ENCODE measurements at places on chromosomes 4 and X.

GRCh38 chrX:69126642-69127041 is 38.6 kb downstream of the PJA1 start:
- DNase-seq, result no peak

- DNase-seq, result no peak
These were observed 638.9 kb downstream of the SPRY1 start for GRCh38 chr4:124035364-124036041.

DNA sequence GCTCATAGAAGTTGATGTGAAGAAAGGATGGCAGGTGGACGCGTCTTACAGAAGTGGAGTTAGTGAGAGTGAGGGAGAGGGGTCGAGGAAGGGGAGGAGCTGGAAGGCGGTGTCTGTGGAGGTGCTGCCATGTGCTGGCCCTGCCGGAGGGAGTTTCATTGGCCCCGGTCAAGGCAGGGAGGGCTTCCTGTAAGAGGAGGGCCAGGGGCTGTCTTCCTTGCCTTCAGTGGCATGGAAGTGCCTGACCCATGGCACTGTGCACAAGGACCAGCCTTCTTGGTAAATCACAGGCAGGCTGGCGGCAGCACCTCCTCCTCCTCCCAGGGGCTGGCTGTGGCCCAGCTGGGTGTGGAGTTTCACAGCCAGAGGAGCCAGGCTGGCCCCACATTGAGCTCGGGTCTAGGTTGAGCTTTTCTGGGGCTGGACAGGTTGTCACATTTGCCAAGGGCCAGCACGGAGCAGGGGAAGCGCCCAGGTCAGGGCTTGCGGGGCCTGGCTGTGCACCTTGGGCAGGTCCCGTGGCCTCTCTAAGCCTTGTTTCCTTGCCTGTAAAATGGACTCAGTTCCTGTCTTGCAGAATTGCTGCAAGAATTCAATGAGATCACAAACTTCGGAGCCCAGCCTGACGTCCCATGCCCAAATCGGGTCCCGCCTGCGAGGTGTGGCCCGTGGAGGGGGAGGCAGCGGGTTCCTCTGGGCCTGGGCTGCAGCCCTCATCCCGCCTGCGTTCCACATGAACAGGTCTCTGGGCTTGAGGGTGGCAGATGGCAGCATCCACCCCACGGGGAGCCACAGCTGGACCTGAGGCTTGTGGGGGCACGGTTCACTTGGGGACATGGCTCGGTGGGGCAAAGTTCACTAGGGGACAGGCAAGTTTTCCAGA is 7.0 kb downstream of the HTRA3 start:
- no peak for DNase-seq

DNA sequence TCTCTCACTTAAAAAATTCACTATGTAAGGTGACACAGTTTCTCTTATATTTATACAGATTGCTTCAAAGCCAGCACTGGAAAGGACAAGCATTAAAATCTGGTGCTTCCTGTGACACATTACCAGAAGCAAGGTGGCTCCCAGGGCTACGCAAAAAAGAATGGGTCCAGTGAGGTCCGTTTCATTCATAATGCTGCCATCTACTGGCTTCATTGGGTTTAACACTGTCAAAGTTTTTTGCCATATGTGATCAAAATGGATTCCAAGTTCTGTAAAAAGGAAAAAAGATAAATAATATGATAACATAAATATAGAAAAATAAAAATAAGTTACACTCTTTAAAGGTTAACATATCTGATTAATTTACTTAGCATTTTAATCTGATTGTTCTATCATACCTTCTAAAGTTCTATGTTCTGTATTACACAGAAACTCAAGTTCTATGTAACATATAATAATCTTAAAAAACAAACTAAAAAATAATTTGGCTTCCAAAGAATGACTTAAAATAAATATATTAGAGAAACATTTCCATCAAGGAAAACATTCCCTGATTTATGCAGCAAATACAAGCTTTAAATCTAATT is 22.1 kb downstream of the YIPF7 start:
- peak; percentile 54 for DNase-seq

DNA sequence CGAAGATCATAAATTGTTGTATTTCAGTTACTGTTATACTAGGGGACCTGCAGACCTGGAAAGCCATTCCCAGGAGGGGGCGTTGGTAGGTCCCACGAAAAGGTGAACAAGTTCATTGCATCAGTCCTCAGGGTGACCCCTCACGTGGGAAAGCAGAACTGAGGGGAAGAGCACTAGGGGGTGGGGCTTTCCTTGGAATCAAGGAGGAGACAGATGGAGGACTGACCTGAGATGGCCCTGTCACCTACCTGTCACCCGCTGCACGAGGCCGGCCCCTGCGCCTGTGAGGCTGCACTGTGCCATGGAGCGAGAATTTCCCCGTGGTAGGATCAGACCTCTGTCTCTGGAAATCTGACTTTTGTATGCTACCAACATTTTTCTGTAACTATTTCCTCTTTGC is 41.8 kb upstream of the CLDN24 start:
- DNase-seq, result no peak
